Pulmonary artery endothelial cell (primary cell): ENCODE measurements at places on chromosomes 6 and 20. TPM values are rescaled to one million over a fixed set of nuclear protein-coding genes. Genes with fewer than 3 reads are reported as not detected.

- DNase-seq, result no peak
These were observed 11.6 kb downstream of the TMEM30A start for GRCh38 chr6:75273009-75273408.

Gene SUPT3H
- total RNA-seq, result 5.3 and 8.6 TPM in 2 replicates

- no peak for DNase-seq
These were observed 5.6 kb upstream of the TREML4 start for GRCh38 chr6:41222513-41222912.

GRCh38 chr6:27209196-27209595, 38.3 kb upstream of the PRSS16 start:
- DNase-seq, result no peak
